ENCODE measurements at places on chromosomes 1 and 21.

- no peak for DNase-seq
Measured at GRCh38 chr1:174766727-174767126, 233.0 kb upstream of the CACYBP start.

- DNase-seq, result no peak
Measured at GRCh38 chr1:116375148-116375886, 2.3 kb downstream of the ATP1A1 start.

DNA sequence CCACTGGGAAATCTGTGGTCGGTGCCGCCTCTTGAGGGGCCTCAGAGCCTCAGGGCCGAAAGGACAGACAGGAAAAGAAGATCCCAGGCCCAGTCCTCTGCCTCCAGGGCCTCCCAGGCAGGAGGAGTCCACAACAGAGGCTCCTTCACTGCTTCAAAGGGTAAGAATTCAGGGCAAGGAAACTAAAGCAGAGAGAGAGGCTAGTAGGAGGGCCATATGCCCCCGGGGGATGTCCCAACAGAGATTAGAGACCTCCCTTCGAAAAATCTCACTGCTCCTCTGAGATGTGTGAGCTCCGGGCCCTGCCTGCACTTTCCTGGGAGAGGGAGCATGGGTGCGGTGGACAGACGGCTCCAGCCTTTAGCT, 465.9 kb downstream of the NPHP4 start:
- DNase-seq, result no peak

GRCh38 chr21:37742532-37742931, 173.7 kb downstream of the KCNJ6 start:
- DNase-seq, result no peak

DNA sequence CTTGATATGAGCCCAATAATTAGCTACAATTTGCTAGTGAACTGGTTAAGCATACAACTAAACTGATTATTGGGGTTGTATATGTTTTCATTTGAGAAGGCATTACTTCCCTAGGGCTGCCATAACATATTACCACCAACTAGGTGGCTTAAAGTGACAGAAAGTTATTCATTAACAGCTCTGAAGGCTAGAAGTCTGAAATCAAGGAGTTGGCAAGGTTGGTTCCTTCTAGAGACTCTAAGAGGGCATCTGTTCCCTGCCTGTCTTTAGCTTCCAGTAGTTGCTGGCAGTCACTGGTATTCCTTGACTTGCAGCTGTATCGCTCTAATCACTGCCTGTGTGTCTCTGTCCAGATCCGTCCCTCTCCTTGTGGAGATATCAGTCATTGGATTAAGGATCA, 86.3 kb downstream of the LHX9 start:
- no peak for DNase-seq

DNA sequence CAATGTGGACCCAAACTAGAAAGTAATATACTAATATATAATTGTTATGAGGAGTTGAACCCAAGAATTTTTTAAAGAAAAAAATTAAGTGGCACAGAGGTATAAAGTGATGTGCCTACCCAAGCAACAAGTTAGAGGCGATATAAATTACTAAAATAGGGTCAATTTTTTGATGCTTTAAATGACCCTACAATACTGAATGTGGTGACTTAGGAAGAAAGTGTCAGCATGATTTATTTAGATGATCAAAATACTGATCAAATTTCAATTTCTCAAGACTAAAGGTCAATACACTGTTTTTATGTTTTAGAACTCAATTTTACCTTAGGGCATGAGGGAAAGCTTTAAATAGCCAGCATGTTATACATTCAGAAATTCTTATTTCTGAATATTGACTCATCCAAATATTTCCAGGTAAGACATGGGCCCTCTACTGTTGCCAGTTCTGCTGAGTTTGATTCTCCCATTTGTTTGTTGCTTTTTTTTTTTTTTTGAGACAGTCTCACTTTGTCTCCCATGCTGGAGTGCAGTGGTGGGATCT, 20.1 kb downstream of the SCAF4 start:
- no peak for DNase-seq

DNA sequence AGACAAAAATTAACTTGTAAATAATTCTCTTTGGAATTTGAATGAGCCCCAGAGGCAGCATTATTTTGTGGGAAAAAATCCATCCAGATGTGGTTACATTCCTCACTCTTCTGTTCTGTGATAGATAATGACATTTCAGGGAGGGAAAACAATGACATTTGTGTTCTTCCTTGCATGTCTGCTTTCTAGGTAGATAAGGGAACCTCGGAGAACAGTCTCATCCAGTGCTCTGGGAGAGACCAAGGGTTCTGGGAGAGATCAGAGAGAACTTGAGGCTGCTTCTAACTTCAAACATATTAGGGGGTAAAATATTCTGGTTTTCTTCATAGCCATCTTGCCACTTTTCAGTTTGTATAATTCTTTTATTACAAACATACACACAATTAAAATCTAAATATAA, 269.2 kb downstream of the NEGR1 start:
- no peak for DNase-seq

- DNase-seq, result peak; percentile 48
Measured at GRCh38 chr1:233304489-233305102, 9.1 kb upstream of the PCNX2 start.

- DNase-seq, result no peak
Measured at GRCh38 chr1:36284517-36284916, 21.7 kb upstream of the SH3D21 start.

- DNase-seq, result no peak
Measured at GRCh38 chr1:105636052-105636451, 1420.4 kb upstream of the PRMT6 start.

DNA sequence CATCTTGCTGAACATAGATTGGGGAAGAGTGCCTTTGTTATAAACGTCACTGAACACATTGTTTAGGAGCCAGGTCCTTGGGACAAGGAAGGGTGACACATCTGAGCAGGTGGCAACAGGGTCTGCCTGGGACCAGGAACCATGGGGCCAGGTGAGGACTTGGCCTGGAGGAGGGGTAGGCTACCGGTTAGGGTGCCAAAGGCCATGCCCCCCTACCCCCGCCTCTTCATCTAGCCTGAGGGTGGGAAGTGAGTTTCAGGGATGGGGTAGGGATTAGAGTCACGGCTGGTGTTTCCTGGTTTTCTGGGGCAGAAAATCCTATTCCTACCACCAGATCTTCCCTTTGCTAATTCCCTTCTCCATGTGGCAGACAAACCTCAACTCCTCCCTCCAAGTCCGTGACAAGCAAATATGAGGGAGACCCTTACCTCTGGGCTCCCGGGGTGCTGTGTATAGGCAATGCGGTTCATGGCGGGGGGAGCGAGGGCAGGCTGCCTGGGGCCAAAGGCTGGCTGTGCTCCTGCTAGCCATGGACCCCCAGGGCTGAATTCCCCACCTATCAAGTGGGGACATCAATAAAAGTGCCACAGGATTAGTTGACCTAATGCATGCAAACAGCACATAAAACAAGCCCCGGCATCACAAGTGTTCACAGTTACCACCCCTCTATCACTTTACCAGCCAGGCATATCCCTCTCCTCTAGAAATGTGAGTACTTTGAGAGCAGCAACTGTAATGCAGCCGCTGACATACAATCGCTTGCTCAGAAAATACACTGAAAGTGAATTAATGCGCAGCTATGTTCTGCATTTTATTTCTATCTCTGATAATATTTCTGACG, 14.5 kb downstream of the CD247 start:
- DNase-seq, result no peak

DNA sequence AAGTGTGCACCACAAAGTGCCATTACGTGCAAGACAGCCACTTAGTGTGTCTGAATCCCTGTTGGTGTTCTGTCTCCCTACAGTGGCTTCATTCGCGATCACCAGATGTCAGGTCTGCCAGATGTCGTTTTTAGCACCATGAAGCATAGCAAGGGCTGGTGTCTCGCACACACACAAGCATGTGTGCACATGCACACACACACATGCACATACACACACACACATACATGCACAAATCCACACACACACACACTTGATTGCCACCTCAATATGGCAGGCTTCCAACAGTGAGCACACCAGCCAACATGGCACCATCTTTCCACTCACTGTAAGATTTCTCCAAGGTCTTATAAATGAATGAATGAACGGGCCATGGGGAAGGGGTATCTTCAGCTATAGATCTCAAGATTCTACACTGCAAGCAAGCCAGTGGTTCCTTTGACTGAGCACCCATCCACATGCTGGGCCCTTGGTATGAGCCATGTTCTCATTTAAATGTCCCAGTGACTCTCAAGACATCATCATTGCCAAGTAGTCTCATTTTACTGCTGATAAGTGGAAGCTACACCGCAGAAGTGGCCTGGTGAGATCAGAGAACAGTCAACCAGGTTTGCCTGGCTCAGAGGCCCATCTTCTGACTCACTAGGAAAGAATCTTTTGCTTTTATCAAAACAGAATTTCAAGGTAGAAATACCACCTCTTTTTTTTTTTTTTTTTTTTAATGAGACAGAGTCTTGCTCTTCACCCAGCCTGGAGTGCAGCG, 84.9 kb downstream of the SIM2 start:
- DNase-seq, result no peak

- DNase-seq, result no peak
Measured at GRCh38 chr1:66354311-66355201, 179.4 kb upstream of the SGIP1 start.

DNA sequence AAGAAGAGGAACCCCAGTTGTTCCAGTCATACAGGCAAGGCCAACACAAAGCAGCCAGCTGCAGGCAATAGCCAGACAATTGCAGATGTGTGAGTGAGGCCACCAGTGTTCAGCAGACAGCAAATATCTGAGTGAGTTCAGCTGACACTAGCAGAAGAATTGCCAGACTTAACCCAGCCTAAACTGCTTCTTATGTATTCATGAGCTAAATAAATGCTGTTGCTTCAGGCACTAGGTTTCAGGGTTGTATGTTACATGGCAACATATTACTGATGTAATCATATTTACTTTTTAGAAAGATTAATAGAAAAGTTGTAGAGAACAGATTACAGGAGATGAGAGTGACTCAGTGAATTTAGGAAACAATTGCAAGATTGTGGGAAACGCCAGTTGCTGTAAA, 129.8 kb upstream of the CHODL start:
- no peak for DNase-seq

GRCh38 chr1:29397981-29398380, 161.7 kb downstream of the PTPRU start:
- DNase-seq, result no peak

GRCh38 chr1:168786476-168787330, 57.7 kb upstream of the DPT start:
- no peak for DNase-seq

DNA sequence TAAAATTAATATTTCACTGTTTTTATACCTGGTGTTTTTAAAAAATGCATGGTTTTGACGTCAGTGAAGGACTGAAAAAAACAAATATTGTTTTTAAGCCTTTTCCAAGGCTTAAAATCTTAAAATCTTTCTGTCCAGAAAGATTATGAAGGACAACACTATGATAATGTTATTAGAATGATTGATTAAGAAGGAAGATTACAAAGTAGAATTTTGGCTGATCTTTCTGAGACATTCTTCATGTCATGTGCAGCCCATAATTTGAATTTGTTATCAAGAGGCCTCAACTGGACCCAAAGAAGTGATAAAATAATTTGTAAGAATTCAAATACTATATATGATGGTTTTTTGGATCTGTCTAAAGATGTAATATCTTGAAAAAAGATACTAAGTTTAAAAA, 584.4 kb upstream of the CXADR start:
- DNase-seq, result no peak

DNA sequence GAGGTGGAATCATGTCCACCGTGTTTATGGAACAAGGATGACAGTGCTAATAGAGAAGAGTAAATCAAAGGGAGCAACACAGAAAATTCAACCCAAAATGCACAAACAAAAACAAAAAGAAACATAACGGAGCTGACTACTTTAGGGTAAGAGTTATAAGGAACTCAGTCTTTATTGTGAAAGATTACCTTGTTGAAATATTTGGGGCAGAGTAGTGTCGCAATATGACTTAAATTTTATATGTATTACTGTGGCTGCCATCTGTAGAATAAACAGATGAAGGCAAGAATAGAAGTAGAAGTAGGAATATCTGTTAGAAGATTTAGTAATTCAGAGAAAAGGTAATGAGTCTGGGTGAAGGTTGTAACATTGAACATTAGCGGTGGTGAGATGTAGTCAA, 913.9 kb downstream of the BRINP3 start:
- DNase-seq, result no peak

DNA sequence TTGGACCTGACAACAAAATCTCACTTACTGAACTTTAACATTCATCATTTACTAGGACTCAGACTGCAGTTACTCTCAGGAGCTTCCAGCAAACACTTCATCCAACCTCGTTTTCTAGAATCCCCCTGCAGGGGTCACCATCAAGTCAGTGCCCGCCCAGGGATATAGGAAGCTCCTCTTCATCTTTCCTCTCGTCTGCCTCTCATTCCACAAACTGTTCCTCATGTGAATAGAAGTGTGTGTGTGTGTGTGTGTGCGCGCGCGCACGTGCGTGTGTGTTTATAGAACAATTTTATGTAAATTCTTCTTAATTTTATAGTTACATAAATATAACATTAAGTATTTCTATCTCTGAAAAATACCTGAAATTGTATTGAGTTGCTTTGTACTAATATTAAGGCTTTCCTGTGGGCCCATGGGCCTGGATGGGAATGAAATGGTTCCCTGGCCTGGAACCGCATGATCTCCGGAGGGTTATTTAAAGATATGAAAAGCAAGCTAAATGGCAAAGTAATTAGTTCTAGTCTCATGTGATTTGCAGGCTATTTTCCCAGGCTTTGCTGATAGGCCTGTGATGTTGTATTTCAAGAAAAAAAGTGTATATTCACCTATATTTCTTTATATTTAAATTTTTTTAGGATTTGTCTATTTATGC, 21.7 kb upstream of the ABCD3 start:
- DNase-seq, result no peak

GRCh38 chr1:117795190-117795589, 134.2 kb downstream of the GDAP2 start:
- no peak for DNase-seq

DNA sequence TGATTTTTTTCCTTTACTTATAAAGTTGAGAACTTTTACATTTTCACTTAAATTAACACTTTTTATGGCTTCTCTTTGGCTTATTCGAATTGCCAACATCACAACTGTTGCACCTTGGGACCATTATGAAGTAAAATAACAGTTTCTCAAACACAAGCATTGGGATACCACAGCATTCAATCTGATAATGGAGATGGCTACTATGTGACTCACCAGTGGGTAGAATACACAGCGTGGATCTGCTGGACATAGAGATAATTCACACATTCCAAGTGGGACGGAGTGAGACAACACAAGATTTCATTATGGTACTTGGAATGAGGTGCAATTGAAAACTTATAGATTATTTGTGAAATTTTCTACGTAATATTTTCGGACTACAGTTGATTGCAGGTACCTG, 68.0 kb downstream of the ADAMTS1 start:
- no peak for DNase-seq

DNA sequence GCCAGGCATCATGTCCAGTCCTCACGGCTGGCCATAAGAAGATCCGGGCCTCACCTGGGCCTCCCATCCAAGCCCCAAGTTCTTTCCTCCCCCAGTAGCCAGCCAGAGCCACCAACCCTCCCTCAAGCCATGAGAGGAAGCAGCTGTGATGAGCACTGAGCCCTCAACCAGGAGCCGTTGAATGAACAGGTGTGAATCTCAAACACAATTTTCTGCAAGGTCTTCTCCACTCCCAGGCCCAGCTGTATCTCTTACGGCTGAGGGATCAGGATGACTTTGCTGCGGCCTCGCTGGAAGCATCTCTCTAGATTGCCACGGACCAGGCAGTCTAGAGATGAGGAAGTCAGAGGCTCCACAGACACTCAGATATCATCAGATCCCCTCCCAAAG, 9.8 kb upstream of the CLDN14 start:
- DNase-seq, result no peak

- no peak for DNase-seq
Measured at GRCh38 chr1:31095298-31095981, 29.9 kb upstream of the PUM1 start.

- no peak for DNase-seq
Measured at GRCh38 chr1:175073061-175073460, 5.4 kb downstream of the TNN start.

Measured in CD4-positive, alpha-beta T cell treated with Interleukin-12 subunit alpha and Interleukin-12 subunit beta, for 1 hour (primary cell).